ENCODE measurements at places on chromosomes 1 and 21. TPM values are rescaled to one million over a fixed set of nuclear protein-coding genes. Genes with fewer than 3 reads are reported as not detected.

LIPI gene
- not detected for total RNA-seq

ZBED6 gene
- 34.1 TPM for total RNA-seq

CYP4Z1 gene
- total RNA-seq: not detected

OLFM3 gene
- total RNA-seq: not detected

HMCN1 gene
- total RNA-seq: 29.6 TPM

GRCh38 chr1:232376632-232377493 lies 253.1 kb downstream of the SIPA1L2 start:
- no peak for DNase-seq
- H3K27me3 ChIP-seq: peaks cover 2% of the 10 kb centered on the region
- no peaks in the 10 kb centered on the region for H3K36me3 ChIP-seq
- no peak overlapping the region for H3K4me3 ChIP-seq
- H3K27ac ChIP-seq: no peak overlapping the region

DNA sequence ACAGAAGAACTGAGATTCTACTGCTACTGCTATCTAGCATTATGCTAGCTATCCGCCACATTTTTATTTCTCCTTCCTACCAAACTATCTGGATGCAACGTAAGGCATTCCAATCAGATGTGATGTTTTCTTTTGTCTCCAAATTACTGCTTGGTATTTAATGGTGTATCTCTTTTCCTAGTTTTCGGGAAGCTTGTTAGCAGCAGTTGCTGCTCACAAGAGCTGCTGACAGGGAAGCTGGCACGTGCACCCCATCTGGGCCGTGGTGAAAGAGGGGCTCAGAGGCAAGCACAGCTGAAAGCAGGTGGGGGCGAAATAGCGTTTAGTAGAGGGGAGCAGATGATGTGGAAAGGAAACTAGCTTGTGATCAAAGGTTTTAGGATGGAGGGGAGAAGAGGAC lies 57.3 kb downstream of the JAK1 start:
- no peaks in the 10 kb centered on the region for H3K36me3 ChIP-seq
- DNase-seq: no peak
- no peaks in the 10 kb centered on the region for H3K27me3 ChIP-seq
- H3K4me1 ChIP-seq: peaks cover 9% of the 10 kb centered on the region

- H3K27me3 ChIP-seq: no peaks in the 10 kb centered on the region
- H3K4me1 ChIP-seq: peaks cover 19% of the 10 kb centered on the region
- DNase-seq: no peak
- no peak overlapping the region for H3K4me3 ChIP-seq
Measured at GRCh38 chr1:9289090-9289534, 3.6 kb upstream of the SPSB1 start.

DNA sequence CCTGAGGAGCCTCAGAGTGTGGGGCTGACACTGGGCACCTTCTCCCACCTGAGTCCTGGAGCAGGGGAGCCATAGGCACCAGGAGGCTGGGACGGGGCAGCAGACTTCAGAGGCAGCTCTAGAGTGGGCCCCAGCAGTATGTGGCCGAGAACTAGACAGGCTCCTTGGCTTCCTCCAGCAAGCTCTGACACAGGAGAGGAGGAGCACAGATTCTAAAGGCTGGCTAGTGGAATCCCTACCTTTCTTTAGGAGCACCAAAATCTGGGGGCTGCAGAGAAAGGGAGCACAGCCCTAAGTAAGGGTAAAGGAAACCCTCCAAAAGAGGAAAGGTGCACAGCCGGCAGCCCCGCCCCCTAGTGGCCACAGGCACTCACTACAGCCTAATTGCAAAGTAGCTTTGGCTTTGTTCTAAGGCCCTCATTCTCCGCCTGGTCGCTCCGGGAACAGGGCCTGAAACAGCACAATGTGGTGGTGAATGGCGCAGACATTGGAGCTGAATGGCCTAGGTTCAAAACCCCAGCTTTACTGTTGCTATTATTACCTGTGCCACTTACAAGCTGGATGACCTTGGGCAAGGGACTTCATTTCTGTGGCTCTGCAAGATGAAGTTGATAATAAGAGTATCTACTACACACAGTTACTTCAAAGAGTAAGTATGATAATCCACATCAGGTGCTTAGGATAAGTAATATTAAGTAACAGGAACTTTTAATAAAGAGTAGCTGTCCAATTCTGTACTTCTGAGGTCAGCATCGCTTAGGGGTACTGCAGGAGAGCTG lies 8.8 kb upstream of the GUCA2A start:
- H3K4me3 ChIP-seq: no peak overlapping the region
- H3K27ac ChIP-seq: no peak overlapping the region
- H3K4me1 ChIP-seq: peaks cover 12% of the 10 kb centered on the region
- no peaks in the 10 kb centered on the region for H3K36me3 ChIP-seq
- H3K27me3 ChIP-seq: no peaks in the 10 kb centered on the region
- DNase-seq: peak; percentile 6

DNA sequence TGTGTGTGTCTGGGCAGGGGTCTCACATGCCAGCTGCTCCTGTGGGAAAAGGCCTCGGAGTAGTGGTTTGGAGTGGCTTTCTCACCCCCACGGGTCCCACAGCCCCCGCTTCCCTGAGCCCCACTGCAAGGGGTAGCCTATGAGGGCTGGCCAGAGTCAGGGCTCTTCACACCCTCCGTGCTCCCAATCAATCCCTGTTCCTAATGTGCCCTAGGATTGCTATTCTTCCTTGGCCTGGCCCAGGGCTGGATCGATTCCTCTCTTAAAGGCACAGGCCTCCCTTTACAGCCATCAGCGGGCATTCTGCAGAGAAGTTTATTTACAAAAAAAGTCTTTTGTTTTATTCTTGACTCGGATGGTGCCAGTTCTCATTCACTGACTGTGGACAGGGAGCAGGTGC lies 19.3 kb upstream of the ACTL8 start:
- DNase-seq: no peak
- no peaks in the 10 kb centered on the region for H3K27me3 ChIP-seq
- H3K4me3 ChIP-seq: no peak overlapping the region
- H3K4me1 ChIP-seq: peaks cover 3% of the 10 kb centered on the region
- H3K27ac ChIP-seq: no peak overlapping the region
- H3K36me3 ChIP-seq: no peaks in the 10 kb centered on the region

DNA sequence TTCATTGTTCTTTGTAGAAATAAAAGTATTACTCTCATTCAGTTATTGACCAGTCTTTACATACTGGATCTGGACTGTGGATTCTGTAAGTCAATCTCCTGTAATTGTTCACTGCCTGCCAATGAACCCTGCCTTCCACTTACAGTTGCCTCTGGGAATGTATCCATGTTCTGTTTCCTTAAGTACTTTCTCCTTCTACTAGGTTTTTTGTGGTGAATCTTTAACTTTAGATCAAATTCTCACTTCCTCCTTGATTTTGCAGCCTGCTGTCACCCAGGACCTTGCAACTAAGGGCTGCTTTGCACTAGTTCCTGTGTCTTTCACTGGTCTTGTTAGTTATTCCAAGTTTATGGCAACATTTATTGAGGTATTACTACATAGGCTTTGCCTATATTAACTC lies 28.2 kb upstream of the ANKRD13C start:
- DNase-seq: no peak
- no peaks in the 10 kb centered on the region for H3K4me1 ChIP-seq
- H3K36me3 ChIP-seq: no peaks in the 10 kb centered on the region
- no peak overlapping the region for H3K4me3 ChIP-seq
- H3K27me3 ChIP-seq: no peaks in the 10 kb centered on the region

DNA sequence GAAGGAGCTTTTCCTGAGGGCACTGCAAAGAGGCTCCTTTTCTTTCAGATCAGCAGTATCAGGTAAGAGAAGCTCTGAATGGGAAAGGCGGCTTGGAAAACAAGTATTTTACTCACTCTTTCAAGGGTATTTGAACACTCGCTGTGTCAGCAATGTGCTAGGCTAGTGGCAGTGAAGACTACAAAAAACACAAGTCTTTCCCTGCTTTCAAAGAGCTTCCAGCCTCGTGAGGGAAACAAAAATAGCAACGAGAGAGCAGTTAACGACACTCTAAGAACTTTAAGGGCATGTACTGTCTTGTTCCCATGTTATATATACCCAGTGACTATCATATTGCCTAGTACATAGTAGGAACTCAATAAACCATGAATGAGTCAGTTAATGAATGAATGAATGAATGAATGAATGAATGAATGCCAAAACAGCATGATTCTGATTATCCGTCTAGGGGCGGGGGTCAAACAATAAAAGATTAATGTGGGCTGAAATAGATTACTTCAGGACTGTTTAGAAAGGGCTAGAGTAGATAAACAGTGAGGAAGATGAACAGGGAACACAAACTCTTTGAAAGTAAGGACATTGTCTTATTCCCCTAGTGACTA lies 14.2 kb upstream of the MCOLN3 start:
- no peak for DNase-seq
- H3K27me3 ChIP-seq: no peaks in the 10 kb centered on the region
- H3K4me3 ChIP-seq: peak overlapping the region; percentile 64
- no peaks in the 10 kb centered on the region for H3K36me3 ChIP-seq
- H3K27ac ChIP-seq: peak overlapping the region; percentile 80
- peaks cover 2% of the 10 kb centered on the region for H3K4me1 ChIP-seq

- peaks cover 30% of the 10 kb centered on the region for H3K4me1 ChIP-seq
- DNase-seq: no peak
- H3K4me3 ChIP-seq: peak overlapping the region; percentile 91
- H3K27ac ChIP-seq: peak overlapping the region; percentile 88
Measured at GRCh38 chr1:179228783-179229213, 679 bp downstream of the ABL2 start.

DNA sequence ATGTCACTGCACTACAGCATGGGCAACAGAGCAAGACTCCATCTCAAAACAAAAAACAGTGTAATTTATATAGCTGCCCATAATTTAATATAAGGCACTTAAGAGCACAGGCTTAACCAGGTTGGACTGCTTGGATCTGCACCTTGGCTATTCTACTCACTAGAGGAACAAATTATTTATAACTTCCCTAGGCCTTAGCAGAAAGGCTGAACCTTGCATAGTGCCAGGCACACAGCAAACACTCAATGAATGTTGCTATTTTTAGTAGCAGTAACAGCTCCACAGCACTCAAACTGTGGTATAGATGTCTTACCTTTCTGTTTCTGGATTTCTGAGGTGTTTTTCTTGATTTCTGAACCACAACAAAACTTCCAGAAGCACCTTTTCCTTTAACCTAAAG lies 19.8 kb downstream of the HP1BP3 start:
- peaks cover 72% of the 10 kb centered on the region for H3K36me3 ChIP-seq
- H3K4me1 ChIP-seq: no peaks in the 10 kb centered on the region
- DNase-seq: no peak
- H3K27ac ChIP-seq: no peak overlapping the region

DNA sequence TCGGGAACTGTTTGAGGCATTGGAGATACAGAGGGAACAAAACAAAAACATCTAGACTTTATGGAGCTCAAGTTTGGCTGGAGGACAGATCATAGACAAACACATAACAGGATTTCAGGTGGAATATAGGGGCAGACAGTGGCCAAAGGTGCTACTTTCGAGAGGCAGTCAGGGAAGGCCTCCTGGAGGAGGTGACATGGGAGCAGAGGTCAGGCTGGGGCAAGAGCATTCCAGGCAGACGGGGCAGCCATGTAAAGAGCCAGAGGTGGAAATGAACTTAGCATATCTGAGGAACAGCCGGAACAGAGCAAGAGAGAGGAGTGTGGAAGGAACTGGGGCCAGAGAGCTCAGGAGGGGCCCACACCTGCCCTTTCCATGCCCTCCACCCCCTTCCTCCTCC lies 122.3 kb downstream of the DMRTB1 start:
- no peaks in the 10 kb centered on the region for H3K4me1 ChIP-seq
- no peak overlapping the region for H3K27ac ChIP-seq
- no peak overlapping the region for H3K4me3 ChIP-seq
- no peaks in the 10 kb centered on the region for H3K27me3 ChIP-seq
- DNase-seq: no peak

DNA sequence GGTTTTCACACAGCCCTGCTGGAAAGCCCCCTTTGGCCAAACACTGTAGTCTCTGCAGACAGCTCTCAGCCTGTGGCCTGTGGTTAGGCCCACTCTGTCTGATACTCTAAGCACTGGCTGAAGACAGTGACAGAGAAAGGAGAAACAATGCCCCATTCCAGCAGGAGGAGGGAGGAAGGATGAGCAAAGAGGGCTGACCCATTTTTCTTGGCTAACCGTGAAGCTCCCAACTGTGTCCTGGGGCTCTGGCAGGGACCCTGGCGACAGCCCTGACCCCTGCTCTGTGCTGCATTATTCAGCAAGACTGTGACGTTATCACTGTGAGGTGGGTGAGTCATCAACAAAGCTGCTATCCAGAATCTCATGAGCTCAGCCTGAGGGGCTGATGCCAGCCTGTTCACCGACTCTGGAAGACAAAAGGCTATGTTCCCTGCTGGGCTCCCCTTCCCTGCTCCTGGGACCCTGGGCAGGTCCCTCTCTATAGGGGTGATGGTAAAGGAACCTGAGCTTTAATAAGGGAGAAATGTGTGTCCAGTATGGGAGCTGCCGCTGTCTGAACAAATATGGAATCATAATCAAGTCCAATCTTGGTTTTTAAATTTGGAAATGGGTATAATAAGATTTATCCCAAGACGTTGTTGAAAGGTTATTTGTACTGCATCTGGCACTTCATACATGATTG lies 107.0 kb downstream of the RHOU start:
- DNase-seq: peak; percentile 82
- no peaks in the 10 kb centered on the region for H3K36me3 ChIP-seq
- no peaks in the 10 kb centered on the region for H3K27me3 ChIP-seq

DNA sequence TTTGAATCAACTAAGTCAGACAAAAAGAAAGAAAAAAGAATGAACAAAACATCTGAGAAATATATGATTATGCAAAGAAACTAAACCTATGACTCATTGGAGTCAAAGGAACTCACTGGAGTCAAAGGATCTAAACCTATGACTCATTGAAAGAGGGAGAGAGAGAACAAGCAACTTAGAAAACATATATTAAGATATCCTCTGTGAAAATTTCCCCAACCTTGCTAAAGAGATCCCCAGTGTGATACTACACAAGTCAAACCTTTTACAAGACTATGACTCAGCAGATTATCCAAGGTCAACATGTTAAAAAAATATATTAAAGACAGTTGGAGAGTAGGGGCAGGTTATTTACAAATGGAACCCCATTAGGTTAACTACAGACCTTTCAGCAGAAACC lies 1538.3 kb downstream of the NCAM2 start:
- DNase-seq: no peak
- H3K4me1 ChIP-seq: no peaks in the 10 kb centered on the region
- no peak overlapping the region for H3K27ac ChIP-seq
- no peaks in the 10 kb centered on the region for H3K36me3 ChIP-seq

DNA sequence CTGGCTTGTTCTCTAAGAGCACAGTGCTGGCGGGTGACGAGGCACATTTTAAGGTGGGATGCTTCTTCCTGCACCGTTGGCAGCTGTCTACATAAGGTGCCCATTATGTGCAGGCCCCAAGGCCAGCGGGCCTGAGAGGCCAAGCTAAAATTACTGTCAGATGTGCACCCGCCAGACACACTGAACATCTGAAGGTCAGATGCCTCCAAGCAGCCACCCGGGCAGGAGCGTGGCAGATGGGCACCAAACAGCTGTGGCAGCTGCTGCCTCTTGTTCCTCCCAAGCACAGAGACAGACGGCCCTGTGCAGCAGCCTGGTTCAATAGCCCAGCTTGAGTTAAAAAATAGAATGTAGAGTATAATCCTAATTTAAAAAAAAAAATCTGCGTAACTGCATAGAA lies 211.9 kb upstream of the EDN2 start:
- H3K4me1 ChIP-seq: no peaks in the 10 kb centered on the region
- DNase-seq: no peak
- H3K27ac ChIP-seq: no peak overlapping the region
- no peaks in the 10 kb centered on the region for H3K27me3 ChIP-seq
